ENCODE measurements at places on chromosomes 3 and 15.
A peak's percentile ranks its signal among the peaks of the same experiment; 100 is the strongest.

DNA sequence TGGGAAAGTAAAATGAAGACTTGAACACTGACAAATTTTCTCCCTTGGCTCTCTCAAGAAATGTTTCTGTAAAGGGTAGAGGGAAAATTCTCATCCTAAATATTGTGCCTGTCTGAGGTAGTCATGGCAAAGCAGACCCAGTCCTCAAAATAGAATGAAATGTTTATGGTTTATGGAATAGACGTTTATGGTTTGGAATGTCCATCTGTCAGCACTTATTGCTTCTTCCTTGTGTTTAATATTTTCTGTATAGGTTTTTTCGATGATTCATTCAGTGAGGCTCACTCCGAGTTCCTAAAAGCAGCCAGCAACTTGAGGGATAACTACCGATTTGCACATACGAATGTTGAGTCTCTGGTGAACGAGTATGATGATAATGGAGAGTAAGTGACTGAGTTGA is 13.9 kb downstream of the ELL3 start:
- ATAC-seq: no peak

- ATAC-seq: peak; percentile 87
Observed at GRCh38 chr15:59918994-59919951, 84.8 kb upstream of the FOXB1 start.

DNA sequence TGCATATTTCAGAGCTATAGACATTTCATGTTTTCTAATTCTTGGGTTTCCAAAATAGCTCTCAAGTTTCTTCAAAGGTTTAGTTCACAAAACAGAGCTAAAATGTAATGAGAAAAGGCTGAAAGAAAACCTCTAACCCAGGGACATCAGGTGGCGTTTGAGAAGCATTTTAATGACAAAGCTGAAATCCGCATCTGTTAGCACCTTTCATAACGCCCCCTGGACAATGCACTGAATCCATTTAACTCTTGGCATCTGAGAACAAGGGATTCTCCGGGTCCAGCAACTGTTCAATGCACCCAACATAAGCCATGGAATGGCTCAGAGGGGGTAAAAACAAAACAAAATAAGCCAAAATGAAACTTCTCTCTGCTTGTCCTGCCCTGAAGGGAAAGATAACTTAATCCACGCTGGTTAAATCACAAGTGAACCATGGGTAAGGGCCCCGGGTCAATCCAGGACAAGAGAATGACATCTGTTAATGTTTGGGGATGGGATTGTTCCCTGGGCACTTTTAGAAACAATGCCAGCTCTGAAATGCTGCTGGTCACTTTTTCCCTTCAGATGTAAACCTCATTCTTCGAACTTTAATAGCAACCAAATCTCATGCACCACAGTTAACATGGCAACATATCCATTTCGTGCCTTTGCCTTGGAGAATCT is 466.2 kb upstream of the ADAMTS9 start:
- no peak for ATAC-seq

- no peak for ATAC-seq
Observed at GRCh38 chr3:125381314-125381713, 6.2 kb upstream of the ZNF148 start.

GRCh38 chr3:22491344-22491743 is 711.8 kb upstream of the UBE2E2 start:
- ATAC-seq: no peak

DNA sequence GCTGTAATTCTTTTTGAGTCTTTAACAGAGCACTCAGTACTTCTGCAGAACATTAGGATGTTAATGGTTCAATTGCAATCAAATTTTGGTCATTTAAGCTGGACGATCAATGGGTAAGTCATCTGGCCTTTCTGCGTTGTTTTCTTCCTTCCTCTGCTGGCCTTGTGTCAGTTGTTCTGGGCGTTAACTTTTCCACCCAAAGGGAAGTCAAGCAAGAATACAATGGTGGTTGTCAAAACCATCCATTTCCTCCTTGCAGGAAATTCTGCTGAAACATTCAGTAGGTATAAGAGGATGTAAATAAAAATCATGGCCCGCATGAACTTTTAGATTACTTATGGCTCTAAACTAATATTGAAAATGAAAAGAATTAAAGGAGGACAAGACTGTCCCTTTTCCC is 584.0 kb downstream of the GRM7 start:
- no peak for ATAC-seq

GRCh38 chr3:17830788-17831187 is 88.4 kb upstream of the TBC1D5 start:
- ATAC-seq: no peak

- ATAC-seq: no peak
Observed at GRCh38 chr3:197368330-197368729, 69.9 kb upstream of the DLG1 start.

- ATAC-seq: no peak
Observed at GRCh38 chr15:71187526-71187925, 72.3 kb downstream of the THSD4 start.

GRCh38 chr3:120393761-120394160 is 44.6 kb upstream of the LRRC58 start:
- no peak for ATAC-seq

DNA sequence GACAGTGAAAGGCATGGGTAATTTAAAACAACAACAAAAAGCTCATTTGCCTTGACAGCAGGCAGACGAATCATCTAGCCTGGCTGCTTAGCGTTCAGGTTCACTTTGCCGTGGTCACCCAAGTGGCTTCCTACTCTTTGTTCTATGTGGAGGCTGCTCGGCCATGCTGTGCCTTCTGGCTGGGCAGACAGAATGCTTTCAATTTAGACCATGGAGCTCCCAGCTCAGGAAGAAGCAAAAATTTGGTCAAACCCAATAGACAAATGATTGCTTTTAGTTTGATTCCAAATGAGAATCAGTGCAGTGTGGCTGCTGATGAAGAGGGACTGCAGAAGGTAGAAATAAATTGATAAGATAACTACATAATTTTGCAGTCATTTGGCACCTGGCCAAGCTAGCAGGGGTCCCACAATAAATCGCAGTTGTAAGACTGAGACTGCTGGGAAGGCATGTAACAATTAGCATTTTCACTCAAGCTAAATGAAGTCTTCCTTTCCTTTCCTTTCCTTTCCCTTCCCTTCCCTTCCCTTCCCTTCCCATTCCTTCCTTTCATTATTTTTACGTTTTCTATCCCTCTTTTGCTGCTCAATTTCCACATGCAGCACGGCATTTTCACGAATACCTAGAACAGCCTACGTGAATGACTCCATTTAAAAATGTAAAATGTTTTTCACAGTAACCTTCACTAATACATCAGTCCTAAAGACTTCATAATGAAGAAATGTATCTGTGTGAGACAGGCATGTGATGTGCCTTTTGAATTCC is 360.4 kb upstream of the TGFBR2 start:
- ATAC-seq: no peak

GRCh38 chr3:99542767-99543518 is 95.5 kb upstream of the COL8A1 start:
- no peak for ATAC-seq

DNA sequence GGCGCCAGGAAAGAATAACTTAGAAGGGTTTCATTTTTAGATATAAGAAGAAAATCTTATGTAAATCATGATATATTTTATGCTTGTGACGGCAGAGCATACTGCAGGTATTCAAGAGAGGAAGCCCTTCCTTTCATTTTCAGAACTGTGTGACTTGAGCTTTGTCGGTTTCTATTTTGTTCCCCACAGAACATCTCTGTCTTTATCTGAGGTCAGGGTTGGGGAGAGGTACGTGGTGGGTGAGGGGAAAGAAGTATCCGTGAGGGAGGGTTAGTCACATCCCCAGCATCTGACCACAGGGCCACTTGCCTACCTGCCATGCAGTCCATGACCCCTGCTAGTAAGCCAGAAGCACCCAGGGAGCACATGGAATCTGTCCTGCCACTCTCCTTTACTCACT is 126.5 kb downstream of the DGKG start:
- no peak for ATAC-seq

DNA sequence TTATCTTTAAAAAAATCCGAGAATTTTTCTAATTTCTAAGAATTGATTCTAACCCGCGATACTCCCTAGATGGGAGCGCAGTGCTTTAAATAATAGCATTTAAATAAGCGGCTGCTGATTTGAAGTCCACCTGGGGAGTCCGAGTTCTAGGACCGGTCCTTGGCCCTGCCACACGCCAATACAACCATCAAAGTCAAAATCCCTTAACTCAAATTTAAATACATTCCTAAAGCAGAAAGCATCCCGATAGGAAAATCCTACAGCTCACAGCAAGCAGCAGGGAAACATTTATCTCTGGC is 508 bp upstream of the ECT2 start:
- no peak for ATAC-seq

DNA sequence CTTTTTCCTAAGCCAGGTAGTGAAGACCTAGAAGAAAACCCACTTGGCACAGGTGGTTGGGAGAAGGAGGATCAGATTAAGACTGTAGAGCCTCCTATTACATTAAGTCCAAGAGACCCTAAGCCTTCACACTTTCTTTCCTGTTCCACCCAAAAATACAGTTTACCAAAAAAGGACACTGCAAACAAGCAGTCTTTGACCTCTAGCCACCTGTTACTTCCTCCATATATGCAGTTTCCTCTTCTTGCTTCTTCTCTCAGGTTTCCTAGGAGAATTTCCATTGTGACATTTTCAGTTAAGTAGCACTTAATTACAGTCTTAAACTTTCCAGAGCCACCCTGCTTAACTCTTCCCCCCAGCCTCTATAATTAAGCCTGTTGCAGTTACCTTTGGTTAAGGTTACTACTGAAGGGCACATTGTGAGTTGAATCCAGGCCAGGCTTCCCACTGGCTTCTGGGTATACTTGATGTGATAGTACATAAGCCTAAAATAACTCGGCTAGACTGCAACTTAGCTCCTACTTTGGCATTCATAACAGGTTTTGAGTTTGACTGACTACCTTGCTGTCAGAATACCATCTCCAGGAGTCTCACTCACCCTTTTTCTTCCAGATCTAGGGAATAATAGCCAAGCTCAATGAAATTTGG is 114.2 kb upstream of the UMPS start:
- ATAC-seq: no peak

GRCh38 chr3:12750223-12750622 is 8.8 kb downstream of the TMEM40 start:
- peak; percentile 22 for ATAC-seq

DNA sequence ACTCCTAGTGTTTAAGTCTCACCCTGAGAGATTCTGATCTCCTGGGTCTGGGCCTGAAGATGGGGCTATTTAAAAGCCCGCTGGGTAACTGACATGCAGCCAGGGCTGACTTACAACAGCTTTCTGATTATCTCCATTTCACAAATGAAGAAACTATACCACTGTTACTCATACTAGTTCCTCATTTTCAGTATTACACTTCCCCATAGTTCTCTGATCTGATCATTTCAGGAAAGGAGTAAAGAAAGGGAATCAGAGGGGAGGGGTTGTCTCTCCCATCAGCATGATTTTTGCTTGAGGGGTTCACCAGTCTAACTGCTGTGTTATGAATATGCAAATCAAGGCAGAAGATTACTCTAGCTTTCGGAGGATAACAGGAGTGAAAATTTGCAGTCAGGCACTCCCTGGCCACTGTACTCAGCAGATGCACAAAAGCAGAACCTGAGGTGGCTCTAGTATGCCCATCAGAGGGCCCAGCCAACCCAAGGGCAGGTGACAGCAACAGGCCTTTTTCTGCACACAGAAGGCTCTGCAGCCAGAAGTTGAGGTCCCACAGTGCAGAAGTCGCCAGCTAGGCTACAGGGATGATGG is 59.4 kb downstream of the DAPK2 start:
- ATAC-seq: peak; percentile 46

DNA sequence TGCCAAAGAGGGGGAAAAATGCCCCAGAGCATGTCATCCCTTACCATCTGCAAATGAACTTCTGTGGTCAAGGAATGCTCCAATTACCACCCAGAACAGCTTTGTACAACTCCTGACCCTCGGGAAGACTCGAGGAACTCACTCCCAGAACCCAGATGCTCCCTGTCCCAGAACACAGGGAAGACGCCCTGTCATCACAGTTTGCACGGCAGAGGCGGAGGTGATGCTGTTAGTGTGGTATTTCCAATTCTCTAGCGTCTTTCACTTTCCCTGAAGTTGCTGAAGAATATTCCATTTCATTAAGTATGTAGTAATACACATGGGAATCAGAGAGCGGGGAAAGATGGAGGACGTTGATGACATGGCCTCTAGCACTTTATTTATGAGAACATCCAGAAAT is 193.7 kb downstream of the TIGIT start:
- ATAC-seq: no peak

DNA sequence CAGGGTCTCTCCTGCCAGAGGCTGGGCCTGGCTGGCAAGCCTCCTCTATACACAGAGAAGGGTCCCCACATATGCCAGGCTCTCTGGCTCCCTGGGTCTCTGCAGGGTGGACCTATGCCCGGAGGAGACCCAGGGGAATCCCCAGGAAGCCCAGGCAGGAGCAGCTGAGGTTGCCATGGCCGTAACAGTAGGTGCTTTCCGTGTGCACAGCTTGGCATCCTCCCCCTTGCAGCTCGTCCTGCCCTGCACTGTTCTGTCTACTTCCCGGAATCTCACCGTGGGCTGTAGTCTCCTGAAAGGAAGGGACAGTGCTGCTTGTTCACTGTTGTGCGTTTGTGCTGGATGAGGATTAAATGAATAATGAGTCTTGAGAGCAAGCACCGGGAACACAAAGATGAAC is 47.8 kb downstream of the DAPK2 start:
- ATAC-seq: peak; percentile 19

GRCh38 chr15:34301058-34301457 is 36.5 kb downstream of the SLC12A6 start:
- peak; percentile 86 for ATAC-seq

- no peak for ATAC-seq
Observed at GRCh38 chr3:8669019-8669418, 24.4 kb upstream of the SSUH2 start.

DNA sequence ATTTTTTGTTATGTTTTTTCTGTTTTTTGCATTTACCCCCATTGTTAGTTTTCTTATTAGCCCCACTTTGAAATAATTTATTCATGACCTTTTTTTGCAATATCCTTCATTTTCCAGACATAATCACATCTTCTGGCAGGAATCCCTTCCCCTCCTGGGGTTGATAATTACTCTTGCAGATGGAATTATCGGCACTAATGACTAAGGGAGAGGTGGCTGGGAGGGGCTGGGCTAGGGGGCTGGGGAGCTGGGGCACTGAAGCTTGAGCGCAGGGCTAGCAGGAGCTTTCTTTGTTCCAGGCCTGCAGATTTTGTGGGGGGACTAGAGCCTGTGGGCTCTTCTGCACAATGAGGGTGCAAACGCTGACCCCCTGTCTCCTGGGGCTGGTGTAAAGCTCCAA is 77.8 kb downstream of the RAB11A start:
- ATAC-seq: no peak

- no peak for ATAC-seq
Observed at GRCh38 chr3:15585111-15585845, 16.1 kb downstream of the HACL1 start.

DNA sequence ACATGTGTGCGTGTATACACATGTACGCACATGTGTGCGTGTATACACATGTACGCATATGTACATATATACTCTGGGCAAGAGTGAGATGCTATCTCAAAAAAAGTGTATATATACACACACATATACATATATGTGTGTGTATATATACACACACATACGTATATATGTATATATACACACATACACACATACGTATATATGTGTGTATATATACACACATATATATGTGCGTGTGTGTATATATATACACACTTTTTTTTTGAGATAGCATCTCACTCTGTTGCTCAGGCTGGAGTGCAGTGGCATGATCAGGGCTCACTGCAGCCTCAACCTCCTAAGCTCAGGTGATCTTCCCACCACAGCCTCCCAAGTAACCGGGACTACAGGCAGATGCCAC is 8.4 kb downstream of the HACL1 start:
- ATAC-seq: no peak

GRCh38 chr3:29080967-29081366 is 199.9 kb upstream of the RBMS3 start:
- no peak for ATAC-seq

Data from esophagus mucosa (tissue), 1 donor.